ENCODE measurements at places on chromosomes 11 and 22.
A peak's percentile ranks its signal among the peaks of the same experiment; 100 is the strongest.

- DNase-seq: no peak
These were observed 14.9 kb upstream of the PPFIA1 start for GRCh38 chr11:70255477-70256116.

DNA sequence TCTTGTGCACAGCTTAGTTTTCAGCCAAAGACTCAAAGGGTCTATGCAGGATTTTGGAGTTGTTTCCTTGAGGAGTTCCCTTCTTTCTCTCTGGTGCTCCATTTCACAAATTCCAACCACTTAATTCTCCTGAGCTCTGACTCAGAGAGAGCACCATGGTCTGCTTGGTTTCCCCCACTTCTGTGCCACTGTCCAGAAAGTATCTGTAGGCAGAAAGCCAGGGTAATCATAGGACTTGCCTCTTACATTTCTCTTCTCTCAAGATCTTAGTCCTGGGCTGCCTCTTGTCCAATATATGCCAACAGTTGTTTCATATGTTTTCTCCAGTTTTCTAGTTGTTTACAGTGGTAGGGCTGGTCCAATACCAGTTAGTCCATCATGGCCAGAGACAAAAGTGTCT, 6.4 kb upstream of the MRGPRD start:
- DNase-seq: no peak

- DNase-seq: peak; percentile 22
These were observed 128.0 kb downstream of the RBFOX2 start for GRCh38 chr22:35900483-35901168.

- no peak for DNase-seq
These were observed 42.8 kb downstream of the GLYAT start for GRCh38 chr11:58688789-58689503.

- DNase-seq: no peak
These were observed 128.1 kb downstream of the CCDC34 start for GRCh38 chr11:27234961-27235360.

GRCh38 chr11:115314330-115314920, 189.8 kb downstream of the CADM1 start:
- no peak for DNase-seq

DNA sequence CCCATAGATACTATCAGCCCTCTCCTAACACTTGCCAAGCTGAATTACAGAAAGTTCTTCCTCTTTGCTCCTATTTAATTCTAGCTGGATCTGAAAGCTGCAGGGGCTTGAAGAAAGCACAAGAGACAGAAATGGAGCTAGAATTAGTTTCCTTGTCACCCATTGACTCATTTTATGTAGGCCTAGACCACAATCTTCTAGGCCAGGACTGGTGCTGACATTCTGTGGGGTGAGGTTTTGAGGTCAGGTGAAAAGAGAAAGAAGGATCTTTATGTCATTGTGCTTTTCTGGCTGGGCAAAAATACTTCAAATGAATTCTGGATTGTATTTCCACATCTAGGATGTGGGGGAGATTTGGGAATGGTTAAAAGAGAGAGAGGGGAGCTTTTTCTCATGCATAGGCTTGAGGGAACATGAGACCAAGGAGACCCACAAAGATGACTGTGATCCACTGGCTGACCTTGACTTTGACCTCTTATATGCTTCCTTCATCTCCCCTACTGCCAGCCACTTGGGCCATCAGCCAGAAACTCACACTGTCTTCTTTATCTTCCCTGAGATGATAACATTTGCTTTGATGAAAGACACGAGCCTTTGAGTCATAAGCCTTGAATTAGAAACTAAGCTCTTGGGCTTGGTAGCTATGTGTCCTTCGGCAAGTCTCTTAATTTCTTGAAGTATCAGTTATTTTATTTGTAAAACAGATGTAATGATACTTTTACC, 274.9 kb upstream of the CADM1 start:
- no peak for DNase-seq

DNA sequence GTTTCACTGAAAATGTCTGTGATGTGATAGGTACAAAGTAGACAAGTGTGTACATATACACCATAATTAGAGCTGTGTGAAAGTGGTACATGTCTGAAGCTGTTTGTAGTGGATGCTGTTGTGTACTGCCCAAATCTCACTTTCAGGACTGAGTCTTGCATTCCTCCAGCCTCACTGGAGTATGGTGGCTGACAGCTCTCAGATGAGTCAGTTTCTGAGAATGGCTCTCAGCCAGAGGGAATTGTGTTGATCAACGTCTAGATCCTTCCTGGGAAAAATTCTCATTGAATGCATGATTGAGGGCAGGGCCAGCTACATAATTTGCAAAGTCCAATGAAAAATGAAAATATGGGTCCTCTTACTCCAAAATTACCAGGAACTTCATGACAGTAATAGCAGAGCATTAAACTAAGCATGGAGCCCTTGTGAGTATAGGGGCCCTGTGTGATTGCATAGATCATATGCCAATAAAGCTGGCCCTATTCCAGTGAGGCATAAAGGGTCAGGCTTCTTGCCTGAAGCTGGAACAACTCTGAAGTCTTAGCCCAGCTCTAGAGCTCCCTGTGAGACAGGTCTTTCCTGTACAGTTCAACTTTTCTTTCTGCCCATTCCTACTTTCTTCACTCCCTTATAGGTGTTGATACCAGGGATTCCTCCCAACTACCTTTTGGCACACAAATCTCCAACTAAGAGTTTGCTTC, 10.8 kb upstream of the CYP2R1 start:
- DNase-seq: no peak

- no peak for DNase-seq
These were observed 21.3 kb upstream of the GRAMD4 start for GRCh38 chr22:46598737-46599424.

DNA sequence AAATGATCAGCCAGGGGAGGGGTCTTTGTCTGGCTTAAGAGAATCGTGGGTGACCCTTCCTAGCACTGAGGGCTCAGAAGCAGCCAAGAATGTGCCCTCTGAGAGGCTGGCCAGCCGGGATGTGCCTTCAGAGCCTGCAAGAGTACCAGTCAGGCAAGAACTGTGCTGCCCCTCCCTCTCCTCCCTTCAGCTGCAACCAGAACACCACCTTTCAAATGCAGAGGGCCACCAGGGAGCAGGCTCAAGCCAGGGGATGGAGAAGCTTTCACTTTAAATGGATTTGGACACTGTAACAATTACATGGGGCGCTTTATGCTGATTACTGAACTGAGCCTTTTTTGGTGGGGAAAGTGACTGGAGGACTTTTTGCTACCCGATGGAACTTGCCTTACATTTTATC, 44.9 kb upstream of the TENM4 start:
- DNase-seq: no peak

DNA sequence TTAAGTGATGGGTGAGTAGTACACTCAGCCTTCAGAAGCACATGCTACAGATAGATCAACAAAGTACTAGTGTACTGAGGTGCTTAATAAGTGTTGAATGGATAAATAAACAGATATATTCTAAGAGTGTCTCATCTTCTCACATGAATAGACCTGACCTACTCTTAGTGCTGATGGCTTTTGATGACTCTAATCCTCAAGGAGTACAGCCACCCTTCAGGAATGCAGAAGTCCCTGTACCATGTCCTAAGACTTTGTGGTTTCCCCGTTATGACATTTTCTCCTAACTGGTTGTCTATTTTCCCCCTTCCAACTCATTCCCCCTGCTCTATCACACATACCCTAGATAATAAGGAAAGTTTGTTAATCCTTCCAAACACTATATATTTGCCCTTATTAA, 61.6 kb downstream of the C11orf65 start:
- no peak for DNase-seq

- no peak for DNase-seq
These were observed 216.5 kb upstream of the PLET1 start for GRCh38 chr11:112477152-112477551.

GRCh38 chr22:19886605-19887255, 32.1 kb upstream of the GNB1L start:
- DNase-seq: peak; percentile 59

- no peak for DNase-seq
These were observed 30.4 kb downstream of the OR6Q1 start for GRCh38 chr11:58060939-58061672.

- DNase-seq: no peak
These were observed 49.1 kb downstream of the C11orf91 start for GRCh38 chr11:33651555-33651954.

GRCh38 chr22:45563362-45564040, 60.8 kb downstream of the FBLN1 start:
- no peak for DNase-seq

GRCh38 chr11:68263444-68264035, 8.2 kb downstream of the C11orf24 start:
- no peak for DNase-seq

- no peak for DNase-seq
These were observed 37.8 kb downstream of the PRR5L start for GRCh38 chr11:36333897-36334296.

DNA sequence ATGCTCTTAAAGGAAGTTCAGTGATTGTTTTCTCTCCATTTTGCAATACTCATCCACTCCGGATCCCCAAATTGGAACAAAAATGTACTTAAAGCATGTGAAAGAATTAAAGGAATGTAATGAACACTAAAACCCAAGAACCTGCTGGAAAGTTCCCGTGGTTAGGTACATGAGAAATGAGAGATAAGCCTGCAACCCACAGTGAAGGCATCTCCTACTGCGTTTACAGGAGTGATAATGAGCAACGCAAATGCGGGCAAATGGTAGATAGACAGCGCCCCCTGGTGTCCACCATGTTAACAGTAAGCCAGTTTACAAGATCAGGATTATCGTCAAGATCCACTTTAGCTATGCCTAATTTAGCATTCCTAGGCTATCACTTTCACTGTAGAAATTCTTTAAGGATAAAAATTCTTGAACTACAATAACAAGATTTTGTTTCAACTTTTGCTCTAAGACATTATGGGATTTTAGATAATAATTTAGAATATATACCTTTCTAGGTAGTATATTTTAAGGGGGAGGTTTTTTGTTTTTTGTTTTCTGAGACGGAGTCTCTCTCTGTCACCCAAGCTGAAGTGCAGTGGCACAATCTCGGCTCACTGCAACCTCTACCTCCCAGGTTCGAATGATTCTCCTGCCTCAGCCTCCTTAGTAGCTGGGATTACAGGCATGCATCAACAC, 29.9 kb downstream of the ALG9 start:
- DNase-seq: peak; percentile 85

GRCh38 chr11:94922321-94923003, 50.9 kb downstream of the CWC15 start:
- DNase-seq: no peak

GRCh38 chr22:37509059-37509860, 10.0 kb downstream of the CARD10 start:
- no peak for DNase-seq

GRCh38 chr22:26433805-26434204, 4.7 kb downstream of the ASPHD2 start:
- no peak for DNase-seq

- no peak for DNase-seq
These were observed 1192.6 kb downstream of the BRD1 start for GRCh38 chr22:48635031-48635430.

GRCh38 chr11:60498399-60498798, 5.8 kb downstream of the MS4A12 start:
- no peak for DNase-seq

DNA sequence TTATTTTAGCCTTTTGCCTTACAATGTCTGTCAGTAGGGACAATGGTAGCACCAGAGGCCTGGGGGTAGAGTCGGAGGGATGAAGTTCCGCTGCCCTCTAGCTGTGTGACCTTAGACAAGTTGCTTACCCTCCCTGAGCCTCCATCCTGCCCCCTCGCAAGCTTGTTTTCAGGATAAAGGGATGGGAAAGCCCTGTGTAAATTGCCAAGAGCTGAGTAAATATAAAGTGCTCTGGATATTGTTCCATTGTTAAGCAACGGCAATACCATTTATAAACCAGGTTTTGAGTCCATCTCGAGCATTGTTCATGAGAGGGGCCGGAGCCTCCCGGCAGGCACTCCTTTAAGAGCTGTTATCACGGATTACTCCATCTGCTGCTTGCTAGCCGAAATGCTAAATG, 72.9 kb downstream of the ZBTB16 start:
- DNase-seq: no peak

DNA sequence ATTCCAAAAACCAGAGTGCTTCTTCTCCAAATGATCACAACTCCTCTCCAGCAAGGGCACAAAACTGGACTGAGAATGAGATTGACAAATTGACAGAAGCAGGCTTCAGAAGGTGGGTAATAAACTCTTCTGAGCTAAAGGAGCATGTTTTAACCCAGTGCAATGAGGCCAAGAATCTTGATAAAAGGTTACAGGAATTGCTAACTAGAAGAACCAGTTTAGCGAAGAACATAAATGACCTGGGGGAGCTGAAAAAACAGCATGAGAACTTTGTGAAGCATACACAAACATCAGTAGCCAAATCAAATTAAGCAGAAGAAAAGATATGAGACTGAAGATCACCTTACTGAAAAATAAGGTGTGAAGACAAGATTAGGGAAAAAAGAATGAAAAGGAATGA, 15.5 kb downstream of the OR52M1 start:
- no peak for DNase-seq

GRCh38 chr11:100515087-100515486, 172.0 kb upstream of the ARHGAP42 start:
- no peak for DNase-seq

DNA sequence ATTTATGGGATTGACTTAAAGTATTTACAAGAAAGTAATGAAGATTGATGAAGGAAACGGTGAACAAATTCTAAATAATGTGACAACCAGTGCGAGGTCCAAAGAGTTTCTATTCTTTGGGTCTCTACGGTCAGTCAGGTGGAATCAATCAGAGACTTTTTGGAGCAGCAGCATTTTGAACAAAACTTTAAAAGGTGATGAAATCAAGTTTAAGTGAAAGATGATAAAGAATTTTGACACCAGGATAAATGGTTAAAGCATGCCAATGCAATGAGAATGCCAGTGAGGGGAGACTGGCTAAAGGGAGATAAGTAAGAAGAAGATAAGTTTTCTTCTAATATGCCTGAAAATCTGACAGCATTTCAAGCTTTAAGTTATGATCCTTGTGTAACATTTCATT, 67.9 kb downstream of the DCUN1D5 start:
- no peak for DNase-seq

- peak; percentile 71 for DNase-seq
These were observed at the start of the genes C11orf21 and TSPAN32 for GRCh38 chr11:2301631-2302305. TSS of gene C11orf21 (minus strand) at chr11:2301918. CDS start at chr11:2301808, 110 bp downstream. TSS of gene TSPAN32 (plus strand) at chr11:2302013. CDS start at chr11:2302150, 137 bp downstream.

GRCh38 chr22:35978889-35979288, 49.7 kb downstream of the RBFOX2 start:
- no peak for DNase-seq

GRCh38 chr11:75326439-75326810, 25.0 kb downstream of the ARRB1 start:
- no peak for DNase-seq

DNA sequence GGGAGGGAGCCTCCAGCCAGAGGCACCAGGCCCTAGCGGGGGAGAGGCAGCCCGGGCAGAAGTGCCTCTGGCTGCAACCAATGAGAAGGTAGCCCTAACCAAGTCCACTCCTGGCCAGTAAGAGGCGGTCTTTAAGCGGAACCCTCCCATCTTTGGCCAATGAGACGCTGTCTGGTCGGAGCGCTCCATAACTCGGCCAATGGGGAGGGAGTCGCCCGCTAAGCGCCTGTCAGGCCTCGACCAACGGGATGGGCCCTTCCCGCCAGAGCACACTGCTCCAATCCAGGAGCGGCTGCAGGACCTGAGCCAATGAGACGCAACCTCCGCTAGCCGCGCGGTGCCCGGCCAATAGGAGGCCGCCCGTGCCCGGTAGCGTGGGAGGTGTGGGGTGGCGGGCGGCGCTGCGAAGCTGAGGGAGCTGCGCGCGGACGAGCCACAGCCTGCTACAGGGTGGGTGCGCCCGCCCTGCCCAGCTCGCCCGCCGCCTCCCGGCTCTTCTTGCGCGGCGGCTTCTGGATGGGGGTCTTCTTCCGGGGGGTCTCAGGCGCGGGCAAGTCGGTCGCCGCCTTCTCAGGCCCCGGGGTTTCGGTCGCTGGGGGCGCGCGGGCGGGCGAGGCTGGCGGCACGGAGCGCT, 12.6 kb downstream of the SCARF2 start:
- no peak for DNase-seq
